B cell (primary cell): ENCODE measurements at places on chromosomes 1 and 21. TPM values are rescaled to one million over a fixed set of nuclear protein-coding genes. Genes with fewer than 3 reads are reported as not detected.

Gene ATF3
- total RNA-seq: 2.7 and 4.5 TPM in 2 replicates

Gene ANKRD34A
- 1.8 and 2.8 TPM in 2 replicates for total RNA-seq

Gene CACNA1S
- total RNA-seq: not detected in 2 replicates

Gene LCE1C
- not detected in 2 replicates for total RNA-seq

- DNase-seq: no peak
These were observed 149.7 kb downstream of the KAZN start for GRCh38 chr1:14748151-14748550.

GRCh38 chr1:27689423-27690173 lies 17.6 kb upstream of the IFI6 start:
- DNase-seq: no peak

- no peak for DNase-seq
These were observed 152.0 kb downstream of the MATN1 start for GRCh38 chr1:30571380-30571779.

DNA sequence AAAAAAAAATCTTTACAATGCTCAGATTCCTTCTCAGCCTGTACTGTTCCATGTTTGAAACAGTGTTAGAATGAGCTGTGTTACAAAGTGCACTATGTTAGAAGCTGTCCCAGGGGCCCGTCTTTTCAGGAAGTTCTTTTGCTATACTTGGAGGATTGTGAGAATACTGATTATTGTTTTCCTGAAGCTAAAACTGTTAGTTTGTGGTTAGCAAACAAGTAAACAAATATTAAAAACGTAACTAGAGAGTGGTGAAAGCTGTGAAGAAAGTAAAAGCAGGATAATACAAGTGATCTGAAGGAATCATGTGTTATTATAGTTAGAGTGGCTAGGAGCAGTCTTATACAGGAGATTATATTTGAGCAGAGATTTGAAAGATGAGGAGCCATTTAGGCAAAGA lies 35.6 kb downstream of the CAMSAP2 start:
- DNase-seq: no peak

DNA sequence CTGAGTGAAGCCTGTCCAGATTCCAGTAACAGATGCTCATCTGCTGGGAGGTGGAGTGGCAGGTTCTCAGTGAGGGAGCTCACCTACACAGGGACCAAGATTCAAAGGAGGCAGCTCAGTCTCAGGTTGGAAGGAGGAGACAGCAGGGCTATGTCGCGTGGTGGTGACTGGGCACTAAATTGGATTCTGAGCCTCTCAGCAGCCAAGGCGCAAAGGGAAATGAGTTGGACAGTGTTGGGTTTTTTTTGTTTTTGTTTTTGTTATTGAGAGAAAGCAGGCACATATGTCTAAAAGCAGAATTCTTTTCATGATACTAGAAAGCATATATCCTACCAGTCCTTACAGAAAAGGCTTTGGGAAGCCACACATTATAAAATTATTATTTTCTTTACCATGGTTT lies 26.2 kb downstream of the UMODL1 start:
- no peak for DNase-seq

- DNase-seq: no peak
These were observed 9.7 kb upstream of the HYI start for GRCh38 chr1:43463479-43463878.

DNA sequence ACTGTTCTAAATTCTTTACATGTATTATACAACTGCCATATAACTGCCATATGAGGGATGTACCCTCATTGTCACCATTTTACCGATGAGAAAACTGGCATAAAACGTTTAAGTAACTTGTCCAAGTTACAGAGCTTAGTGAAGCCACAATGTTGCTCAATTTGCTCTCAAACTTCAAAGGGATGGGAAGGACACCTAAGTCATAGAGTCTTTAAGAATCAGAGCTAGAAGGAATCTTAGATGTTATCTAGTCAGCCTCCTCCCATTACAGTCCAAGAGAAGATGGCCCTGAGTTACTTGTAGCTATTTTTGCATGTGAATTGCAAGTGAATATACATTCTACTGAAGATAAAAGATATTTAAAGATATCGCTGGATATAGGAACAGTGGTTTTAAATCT lies 31.7 kb downstream of the SELL start:
- DNase-seq: peak; percentile 9

- DNase-seq: no peak
These were observed 1.9 kb upstream of the OLFML2B start for GRCh38 chr1:162025541-162025940.
